ENCODE measurements at places on chromosomes 1 and 21.
A peak's percentile ranks its signal among the peaks of the same experiment; 100 is the strongest.

GRCh38 chr1:156868341-156868740 is 7.7 kb downstream of the NTRK1 start:
- no peak for DNase-seq

- no peak for DNase-seq
These were observed 169.8 kb downstream of the C1orf21 start for GRCh38 chr1:184556665-184557064.

GRCh38 chr1:177858332-177858821 is 111.5 kb downstream of the SEC16B start:
- DNase-seq = peak; percentile 62

DNA sequence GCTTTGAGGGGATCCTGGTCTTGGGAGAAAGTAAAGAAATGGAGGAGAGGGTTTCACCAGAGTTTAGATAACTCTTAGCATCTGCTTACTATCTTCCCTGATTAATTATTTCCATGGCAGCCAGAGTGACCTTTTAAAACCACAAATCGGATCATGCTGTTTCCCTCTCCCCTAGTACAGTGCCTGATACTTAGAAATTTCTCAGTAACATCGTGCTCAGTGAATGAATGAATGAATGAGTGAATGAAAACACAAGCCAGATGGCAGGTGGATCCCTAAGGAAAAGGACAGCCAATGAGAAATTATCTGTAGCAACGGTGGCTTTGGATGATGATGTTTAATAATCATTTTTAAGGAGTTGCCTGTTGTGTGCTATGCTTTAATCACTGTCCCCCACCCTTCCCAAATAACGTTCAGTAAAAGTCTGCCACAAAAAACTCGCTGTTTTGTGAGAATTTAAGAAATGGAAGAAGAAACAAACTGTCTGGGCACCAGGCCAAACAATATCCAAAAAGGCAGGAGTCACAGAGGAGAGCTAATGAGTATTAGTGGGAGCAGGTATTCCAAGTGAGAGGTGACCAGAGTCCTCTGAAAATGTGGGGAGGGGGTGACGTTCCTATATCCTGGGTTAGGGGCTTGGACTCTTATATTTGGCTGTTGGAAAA is 737 bp upstream of the SMAP2 start:
- DNase-seq = no peak

DNA sequence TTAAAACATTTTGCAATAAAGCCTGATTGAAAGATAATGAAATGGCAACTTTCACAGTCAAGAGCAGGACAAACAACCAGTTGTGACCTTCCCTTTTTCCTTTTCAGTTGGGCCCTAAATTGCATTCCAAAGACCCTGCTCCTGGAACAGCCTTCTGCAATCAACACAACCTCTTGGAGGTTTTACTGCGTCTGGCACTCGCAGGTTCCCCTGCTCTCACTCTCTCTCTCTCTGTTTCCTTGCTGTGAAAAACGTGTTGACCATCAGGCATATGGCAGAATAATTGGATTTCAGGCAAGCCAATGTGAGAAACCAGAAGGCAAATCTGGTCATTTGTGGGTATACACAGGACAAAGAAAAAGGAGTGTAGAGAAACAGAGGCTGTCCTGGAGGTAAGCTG is 23.2 kb downstream of the SLC44A5 start:
- DNase-seq = no peak

DNA sequence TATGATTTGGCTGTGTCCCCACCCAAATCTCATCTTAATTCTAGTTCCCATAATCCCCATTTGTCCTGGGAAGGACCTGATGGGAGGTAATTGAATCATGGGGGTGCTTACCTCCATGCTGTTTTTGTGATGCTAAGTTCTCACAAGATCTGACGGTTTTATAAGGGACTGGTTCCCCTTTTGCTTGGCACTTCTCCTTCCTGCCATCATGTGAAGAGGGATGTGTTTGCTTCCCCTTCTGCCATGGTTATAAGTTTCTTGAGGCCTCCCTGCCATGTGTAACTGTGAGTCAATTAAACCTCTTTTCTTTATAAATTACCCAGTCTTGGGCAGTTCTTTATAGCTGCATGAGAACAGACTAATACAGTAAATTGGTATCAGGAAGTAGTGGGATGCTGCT is 114.1 kb downstream of the ZNF648 start:
- no peak for DNase-seq

GRCh38 chr1:16080422-16081150 is 7.1 kb upstream of the FAM131C start:
- no peak for DNase-seq

DNA sequence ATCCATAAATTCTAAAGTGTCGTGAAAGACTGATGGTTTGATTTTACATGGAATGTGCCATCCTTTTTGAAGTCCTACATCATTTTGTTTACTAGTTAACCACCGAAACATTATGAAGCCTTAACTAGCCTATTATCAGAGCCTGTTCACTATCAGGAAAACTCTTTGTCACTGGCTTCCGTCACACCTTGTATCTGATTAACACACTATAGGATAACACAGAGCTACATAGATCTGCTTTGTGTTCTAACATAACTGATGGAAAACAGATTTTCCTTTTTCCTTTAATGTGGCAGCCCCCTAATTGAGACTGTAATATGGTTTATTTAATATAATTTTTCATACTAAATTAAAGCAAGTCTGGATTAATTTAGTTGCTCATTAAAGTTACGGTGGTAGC is 74.5 kb upstream of the SCYL3 start:
- DNase-seq = no peak

- DNase-seq = no peak
These were observed 33.6 kb downstream of the NUAK2 start for GRCh38 chr1:205287767-205288559.

DNA sequence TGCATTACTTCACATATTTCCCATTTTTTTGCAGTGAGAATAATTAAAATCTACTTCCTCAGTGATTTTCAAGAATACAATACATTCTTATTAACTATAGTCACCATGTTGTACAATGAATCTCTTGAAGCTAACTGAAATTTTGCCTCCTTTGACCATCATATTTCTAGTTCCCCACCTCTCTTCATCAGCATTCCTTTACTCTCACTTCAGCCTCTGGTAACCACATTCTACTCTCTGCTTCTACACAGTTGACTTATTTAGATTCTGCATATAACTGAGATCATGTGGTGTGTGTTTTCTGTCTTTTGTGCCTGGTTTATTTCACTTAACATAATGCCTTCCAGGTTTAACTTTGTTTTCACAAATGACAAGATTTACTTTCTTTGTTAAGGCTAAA is 304.4 kb upstream of the LYPLAL1 start:
- no peak for DNase-seq

GRCh38 chr1:225746361-225747179 is 31.1 kb upstream of the SRP9 start:
- peak; percentile 87 for DNase-seq

GRCh38 chr1:223137455-223138085 is 5.5 kb downstream of the TLR5 start:
- no peak for DNase-seq

DNA sequence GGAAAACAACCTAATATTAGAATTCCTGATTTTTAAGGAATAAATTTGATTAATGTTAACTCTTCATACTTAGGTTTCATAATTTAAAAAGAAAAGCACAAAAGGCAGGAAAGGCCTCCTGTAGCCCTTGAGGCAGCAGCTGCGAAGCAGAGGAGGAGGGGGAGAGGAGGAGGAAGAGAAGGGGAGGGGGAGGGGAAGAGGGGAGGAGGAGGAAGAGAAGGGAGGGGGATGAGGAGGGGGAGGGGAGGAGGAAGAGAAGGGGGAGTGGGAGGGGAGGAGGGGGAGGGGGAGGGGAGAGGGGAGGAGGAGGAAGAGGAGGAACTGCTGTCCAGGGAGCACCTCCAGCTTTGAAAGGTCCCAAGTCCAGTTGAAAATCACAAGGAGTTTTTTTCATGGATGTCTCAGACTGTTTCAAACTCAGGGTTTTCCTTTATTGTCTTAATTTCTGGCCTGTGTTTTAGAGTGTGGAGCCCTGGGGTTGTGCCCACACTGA is 35.1 kb upstream of the DIP2A start:
- DNase-seq = no peak

DNA sequence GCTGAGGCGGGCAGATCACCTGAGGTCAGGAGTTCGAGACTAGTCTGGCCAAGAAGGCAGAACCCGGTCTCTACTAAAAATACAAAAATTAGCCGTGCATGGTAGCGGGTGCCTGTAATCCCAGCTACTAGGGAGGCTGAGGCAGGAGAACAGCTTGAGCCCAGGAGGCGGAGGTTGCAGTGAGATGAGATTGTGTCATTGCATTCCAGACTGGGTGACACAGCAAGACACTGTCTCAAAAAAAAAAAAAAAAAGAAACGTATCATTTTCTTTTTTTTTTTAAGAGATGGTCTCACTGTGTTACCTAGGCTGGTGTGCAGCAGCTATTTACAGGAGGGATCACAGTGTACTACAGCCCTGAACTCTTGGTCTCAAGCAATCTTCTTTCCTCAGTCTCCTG is 47.3 kb downstream of the ITGB3BP start:
- DNase-seq = no peak

GRCh38 chr1:31154000-31154631 is 85.6 kb downstream of the NKAIN1 start:
- peak; percentile 52 for DNase-seq

DNA sequence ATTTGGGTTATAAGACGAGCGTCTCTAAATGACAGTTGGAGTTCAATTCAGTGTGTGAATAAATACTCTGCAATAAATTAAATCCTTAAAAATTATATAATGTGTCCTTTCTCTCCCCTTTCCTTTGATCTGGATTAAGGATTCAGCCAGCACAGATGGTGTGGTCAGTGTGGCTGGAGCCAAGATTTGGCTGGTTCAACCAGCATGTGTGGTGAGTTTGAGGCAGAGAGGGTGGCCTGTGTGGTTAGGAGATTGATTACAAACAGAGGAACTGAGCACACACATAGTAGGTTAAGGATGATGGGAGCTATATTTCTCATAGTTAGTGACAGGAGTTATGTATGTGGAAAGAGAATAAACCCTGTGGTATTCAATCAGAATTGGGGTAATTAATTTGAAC is 14.2 kb upstream of the AMIGO1 start:
- DNase-seq = no peak

DNA sequence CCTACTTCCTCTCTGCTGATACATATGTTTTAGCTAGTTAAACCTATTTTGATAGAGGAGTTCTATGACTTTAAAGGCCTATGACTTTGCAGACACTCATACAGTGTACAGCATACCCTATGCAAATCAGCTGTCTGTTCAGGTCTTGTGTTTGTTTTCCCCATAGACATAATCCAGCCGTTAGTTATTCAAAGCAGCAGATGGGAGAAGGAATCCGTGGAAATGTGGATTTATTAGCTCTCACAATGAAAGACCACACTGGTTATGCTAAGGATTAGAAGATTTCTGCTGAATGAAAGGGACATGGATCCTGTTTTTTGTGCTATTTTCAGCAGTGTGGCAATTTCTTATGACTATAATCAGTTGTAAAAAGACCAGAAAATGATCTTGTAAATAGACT is 59.8 kb downstream of the MAST2 start:
- no peak for DNase-seq

DNA sequence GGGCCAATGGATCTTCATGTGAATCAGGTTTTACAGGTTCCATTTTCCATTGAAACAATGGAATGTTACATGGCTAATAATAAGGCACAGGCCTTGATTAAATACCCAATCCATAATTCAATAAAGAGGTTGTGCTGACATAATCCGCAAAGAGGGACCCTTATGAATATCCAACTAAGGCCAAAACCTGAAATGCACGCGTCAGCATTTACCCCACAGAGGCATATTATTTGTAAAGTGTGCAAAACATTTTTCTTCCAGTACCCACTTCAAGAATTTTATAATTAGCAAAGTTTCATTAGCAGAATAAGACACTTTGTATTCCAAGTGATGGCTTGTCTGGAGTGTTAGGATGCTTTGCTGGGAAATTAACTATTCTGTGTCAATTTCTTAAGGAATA is 220.6 kb upstream of the C8B start:
- DNase-seq = no peak

DNA sequence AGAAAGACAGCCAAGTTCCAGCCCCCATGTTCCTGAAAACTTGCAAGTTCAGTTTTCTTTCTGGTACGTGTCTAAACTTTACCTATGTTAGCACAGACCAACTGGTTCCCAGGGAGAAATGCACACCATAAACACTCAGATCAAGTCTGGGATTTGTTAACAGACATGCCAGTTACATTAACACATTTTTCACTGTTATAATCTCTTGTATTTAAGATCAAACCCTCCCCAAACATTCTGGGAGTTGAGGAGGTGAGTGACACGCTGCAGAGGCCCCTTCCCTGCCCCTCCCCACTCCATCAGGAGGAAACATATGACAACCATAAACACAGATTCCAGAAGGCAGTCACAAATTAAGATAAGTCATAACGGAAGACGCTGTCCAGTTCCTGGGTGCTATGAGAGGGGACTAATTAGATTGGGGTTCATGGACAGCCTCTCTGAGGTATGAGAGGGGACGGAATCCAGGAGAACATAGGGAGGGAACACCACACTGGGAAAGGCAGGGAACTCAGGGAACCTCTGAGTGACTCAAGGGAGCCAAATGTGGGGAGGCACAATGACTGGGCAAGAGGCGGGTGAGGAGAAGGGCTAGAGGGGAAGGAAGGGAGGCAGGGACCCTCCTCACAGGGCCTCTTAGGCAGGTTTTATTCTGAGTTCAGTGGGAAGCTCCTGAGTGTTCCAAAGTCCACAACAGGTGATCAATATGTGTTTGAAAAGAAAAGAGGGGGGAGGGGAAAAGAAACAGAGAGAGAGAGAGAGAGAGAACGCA is 25.0 kb downstream of the DUSP10 start:
- no peak for DNase-seq

DNA sequence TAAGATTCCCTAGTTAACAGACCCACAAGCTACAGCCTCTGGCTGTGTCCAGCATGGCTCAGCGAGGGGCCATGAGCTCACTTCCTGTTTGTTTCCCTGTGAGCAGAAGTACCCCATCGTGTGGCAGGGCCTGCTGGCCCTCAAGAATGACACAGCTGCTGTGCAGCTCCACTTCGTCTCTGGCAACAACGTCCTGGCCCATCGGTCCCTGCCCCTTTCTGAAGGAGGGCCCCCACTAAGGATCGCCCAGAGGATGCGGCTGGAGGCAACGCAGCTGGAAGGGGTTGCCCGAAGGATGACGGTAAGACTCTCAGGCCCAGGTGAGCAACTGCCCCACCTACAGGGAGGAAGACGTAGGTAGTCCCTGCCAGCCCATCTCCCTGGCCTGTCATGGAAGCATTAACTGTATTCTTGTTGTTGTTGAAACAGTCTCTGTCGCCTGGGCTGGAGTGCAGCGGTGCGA is 38.2 kb downstream of the ZBTB17 start:
- no peak for DNase-seq
